ENCODE measurements at places on chromosomes 3 and 15. TPM values are rescaled to one million over a fixed set of nuclear protein-coding genes. Genes with fewer than 3 reads are reported as not detected.

GOLGA8G gene
- not detected for total RNA-seq

ATG3 gene
- 64.7 TPM for total RNA-seq

CLEC3B gene
- total RNA-seq: not detected

MME gene
- total RNA-seq: 2.5 TPM

GNAI2 gene
- 60.5 TPM for total RNA-seq

IL5RA gene
- total RNA-seq: not detected

CHRM5 gene
- not detected for total RNA-seq

MEF2A gene
- total RNA-seq: 9.6 TPM

GOLGA6A gene
- not detected for total RNA-seq

CPEB1 gene
- total RNA-seq: 13.7 TPM

GOLGA6L4 gene
- total RNA-seq: 2.1 TPM

DNA sequence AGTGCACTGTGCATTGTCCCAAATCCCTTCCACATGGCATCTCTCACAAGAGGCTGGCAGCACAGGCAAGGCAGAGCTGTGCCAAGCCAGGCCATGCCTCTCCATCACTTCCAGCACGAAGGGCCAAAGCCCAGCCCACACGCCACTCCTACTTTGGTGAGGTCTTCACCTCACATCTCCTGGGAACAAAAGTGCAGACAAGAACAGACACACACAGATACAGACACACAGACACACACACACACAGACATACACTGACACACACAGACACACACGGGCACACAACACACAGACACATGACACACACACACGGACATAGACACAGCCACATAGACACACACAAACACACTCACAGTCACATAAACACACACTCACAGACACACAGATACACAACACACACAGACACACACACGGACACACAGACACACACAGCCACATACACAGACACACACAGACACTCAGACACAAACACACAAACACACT is 233.3 kb downstream of the UACA start:
- DNase-seq: no peak
- no peak overlapping the region for H3K27ac ChIP-seq
- peaks cover 9% of the 10 kb centered on the region for H3K27me3 ChIP-seq
- no peak overlapping the region for H3K4me3 ChIP-seq
- H3K36me3 ChIP-seq: no peaks in the 10 kb centered on the region

GRCh38 chr3:129184396-129184657 is 631 bp upstream of the CNBP start:
- H3K36me3 ChIP-seq: peaks cover 26% of the 10 kb centered on the region
- no peaks in the 10 kb centered on the region for H3K27me3 ChIP-seq
- no peak for DNase-seq
- H3K4me3 ChIP-seq: peak overlapping the region; percentile 73
- peaks cover 13% of the 10 kb centered on the region for H3K4me1 ChIP-seq

DNA sequence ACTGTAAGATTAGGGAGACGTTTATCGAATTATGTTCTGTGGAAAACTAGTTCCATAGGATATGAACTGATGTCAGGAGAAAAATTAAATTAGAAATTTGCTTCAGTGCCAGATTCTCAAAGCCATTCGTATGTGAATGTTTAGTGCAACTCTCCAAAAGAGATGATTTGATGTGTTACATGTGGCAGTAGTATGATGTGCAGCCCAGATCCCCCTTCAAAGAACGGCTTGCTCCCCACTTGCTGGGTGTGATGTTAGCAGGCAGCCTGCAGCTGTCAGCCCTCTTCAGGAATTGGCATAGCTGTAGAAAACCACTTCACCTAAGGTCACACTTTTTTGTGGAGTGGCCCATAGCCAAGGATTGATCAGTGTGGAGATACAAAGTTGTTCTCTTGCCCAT is 127.0 kb upstream of the CCDC54 start:
- DNase-seq: no peak
- H3K27me3 ChIP-seq: no peaks in the 10 kb centered on the region
- no peak overlapping the region for H3K4me3 ChIP-seq
- no peaks in the 10 kb centered on the region for H3K36me3 ChIP-seq
- H3K4me1 ChIP-seq: no peaks in the 10 kb centered on the region
- no peak overlapping the region for H3K27ac ChIP-seq

DNA sequence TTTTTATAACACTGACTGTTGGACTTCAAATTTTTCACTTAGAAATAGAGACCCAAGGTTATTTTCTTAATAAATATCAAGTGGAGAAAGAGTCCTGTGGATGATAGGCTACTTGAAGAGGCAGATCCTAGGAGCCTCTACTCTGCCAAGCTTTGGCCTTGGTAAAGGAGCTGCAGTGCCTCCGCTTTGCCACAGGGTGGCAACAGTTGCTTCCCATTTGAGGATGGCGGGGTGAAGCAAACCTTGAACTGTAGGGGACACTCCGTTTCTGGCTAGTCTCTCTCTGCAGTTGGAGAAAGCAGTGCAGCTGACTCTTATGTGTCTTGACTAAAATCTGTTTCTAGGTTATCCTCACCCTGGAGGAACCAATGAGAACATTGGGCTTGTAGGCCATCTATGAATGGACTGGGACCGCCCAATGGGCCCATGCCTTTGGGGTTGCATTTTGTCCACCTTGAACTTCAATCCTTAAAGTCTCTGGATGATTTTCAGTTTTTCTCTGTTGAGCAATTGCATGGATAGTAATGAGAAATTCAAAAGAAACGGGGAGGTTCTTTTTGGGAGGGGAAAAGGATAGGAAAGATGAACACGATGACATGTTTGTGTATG is 9.8 kb downstream of the SCG5 start:
- peak; percentile 77 for DNase-seq
- no peaks in the 10 kb centered on the region for H3K27me3 ChIP-seq
- no peaks in the 10 kb centered on the region for H3K36me3 ChIP-seq
- no peak overlapping the region for H3K4me3 ChIP-seq

DNA sequence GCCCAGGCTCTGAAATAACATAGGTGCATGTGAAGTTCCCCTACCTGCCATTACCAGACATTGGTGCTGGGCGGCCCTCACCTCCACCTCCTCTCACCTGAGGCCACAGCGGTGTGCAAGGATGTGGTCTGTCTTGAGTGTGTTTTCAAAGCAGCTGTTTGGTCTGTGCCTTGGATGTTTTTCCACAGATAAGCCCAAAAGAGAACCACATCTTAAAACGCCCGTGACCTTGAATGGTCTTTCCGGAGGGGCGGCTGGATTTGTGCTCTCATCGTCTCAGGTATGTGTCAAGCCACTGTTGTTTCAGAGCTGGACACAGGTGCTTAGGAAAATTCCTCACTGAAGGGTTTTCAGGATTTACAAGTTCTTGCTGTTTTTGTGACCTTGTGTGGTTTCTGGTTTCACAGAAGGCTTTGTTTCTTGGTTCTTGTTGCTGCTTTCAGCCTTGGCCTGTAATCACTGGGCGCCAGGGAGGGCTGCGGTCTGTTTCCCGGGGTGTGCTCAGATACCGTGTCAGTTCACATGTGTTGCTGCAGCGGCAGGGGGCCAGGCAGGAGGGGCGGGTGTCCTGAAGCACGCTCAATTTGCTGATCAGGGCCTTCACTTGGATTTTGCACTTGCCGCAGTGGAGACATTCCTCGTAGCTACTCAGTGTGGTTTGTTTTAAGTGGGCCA is 128.4 kb downstream of the IGF1R start:
- H3K27me3 ChIP-seq: peaks cover 4% of the 10 kb centered on the region
- peaks cover 7% of the 10 kb centered on the region for H3K4me1 ChIP-seq
- H3K36me3 ChIP-seq: no peaks in the 10 kb centered on the region
- H3K27ac ChIP-seq: no peak overlapping the region

GRCh38 chr15:89964232-89964954 is 36.7 kb upstream of the ZNF710 start:
- no peaks in the 10 kb centered on the region for H3K27me3 ChIP-seq
- no peak overlapping the region for H3K27ac ChIP-seq
- no peaks in the 10 kb centered on the region for H3K4me1 ChIP-seq
- no peak overlapping the region for H3K4me3 ChIP-seq

GRCh38 chr15:57236561-57237300 is 139.6 kb upstream of the CGNL1 start:
- no peaks in the 10 kb centered on the region for H3K4me1 ChIP-seq
- H3K4me3 ChIP-seq: no peak overlapping the region
- no peaks in the 10 kb centered on the region for H3K27me3 ChIP-seq
- no peak for DNase-seq
- peaks cover 52% of the 10 kb centered on the region for H3K36me3 ChIP-seq

DNA sequence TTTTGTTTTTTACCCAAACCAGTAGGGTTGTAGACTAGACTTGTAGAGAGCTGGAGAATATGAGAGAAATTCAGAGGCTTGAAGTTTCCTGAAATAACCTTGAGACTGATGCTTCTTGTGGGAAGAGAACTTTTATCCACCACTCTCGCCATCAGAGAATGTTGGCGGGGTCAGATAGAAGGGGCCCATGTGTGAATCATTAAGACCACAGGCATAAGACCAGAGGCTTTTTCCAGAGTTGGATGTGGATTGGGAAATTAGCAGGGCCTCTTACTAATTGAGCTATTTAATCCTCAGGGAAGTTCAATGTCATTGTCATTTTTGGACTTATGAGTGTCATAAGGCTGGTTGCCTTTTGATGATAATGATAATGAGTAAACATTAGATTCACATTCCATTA is 246.9 kb upstream of the THRB start:
- no peak overlapping the region for H3K4me3 ChIP-seq
- DNase-seq: no peak
- no peaks in the 10 kb centered on the region for H3K36me3 ChIP-seq
- H3K27me3 ChIP-seq: no peaks in the 10 kb centered on the region

GRCh38 chr3:58198362-58198761 is 12.4 kb downstream of the DNASE1L3 start:
- no peaks in the 10 kb centered on the region for H3K27me3 ChIP-seq
- no peak overlapping the region for H3K27ac ChIP-seq
- H3K4me1 ChIP-seq: no peaks in the 10 kb centered on the region
- no peak overlapping the region for H3K4me3 ChIP-seq
- DNase-seq: no peak

DNA sequence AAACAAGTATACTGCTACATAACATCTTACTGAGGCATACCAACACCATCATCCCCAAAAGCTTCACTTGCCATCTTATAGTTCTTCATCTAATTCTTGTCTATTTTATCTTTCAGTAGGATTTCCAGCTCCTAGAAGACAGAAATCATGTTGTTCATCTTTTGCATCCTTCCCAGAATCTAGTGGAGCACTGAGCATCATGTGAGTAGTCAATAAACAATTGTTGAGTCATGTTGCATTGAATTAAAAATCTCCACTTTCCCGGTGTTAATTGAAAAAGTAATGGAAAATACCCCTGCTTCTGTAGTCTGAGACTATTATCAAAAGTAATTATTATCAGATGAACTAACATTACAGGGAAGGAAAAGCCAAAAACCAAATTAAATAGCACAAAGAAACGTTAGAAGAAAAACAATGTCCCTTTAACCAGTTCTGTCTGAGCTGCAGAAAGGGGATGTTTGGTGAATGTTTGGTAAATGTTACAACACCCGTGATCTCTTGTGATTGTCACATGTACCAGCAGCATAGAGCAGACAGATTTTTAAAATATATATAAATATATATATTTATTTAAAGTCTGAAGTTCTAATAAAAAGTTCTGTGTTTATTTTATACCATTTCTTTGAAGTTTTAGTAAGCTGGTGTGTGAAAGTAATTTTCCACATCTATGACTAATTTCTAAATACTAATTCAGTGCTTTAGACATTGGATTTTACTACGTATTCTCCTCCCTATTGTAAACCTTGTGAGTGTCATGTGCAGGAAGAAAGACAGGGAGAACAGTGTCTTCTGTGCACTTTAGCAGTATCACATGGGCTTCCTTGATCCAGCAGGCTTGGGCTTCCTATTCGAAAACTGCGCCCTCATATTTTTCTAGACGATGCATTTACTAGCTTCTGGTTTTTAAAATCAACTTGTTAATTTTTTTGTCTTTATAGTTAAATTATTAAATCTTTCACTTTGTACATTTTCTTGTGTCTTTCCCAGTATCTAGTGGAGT is 85.6 kb downstream of the RAP2B start:
- H3K4me3 ChIP-seq: no peak overlapping the region
- H3K27ac ChIP-seq: no peak overlapping the region
- H3K27me3 ChIP-seq: no peaks in the 10 kb centered on the region
- no peaks in the 10 kb centered on the region for H3K36me3 ChIP-seq
- no peaks in the 10 kb centered on the region for H3K4me1 ChIP-seq

DNA sequence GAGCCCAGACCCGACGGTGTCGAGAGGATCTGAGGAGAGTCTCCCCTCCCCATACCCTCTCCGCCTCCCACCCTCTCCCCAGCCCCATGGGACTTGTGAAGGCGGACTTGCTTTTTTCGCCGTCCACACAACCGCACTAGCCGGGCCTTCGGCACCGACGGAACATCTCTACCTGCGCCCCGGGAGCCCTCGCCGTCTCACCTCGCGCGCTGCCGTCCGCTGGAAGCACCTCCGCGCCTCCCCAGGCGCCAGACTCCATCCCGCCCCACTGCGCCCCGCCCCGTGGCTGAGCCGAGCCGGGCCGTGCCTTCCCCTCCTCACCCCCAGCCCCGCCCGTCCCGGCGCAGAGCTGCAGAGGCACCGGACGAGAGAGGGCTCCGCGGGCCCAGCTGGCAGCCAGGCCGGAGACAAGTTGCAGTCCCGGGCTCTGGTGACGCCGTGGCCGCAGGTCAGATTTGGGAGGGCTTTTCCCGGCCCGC is at the start of the genes DUOX1 and DUOXA1:
TSS of gene DUOX1 (plus strand) at position 344 of the 479 bp plus-strand sequence. CDS start 1,973 bp downstream, outside the sequence.
TSS of gene DUOXA1 (minus strand) at position 229 of the 479 bp plus-strand sequence. CDS start 6,865 bp downstream, outside the sequence.
- DNase-seq: no peak
- H3K4me3 ChIP-seq: no peak within 1 kb of the TSS
- H3K36me3 ChIP-seq: no peaks in the 10 kb centered on the region
- H3K27ac ChIP-seq: no peak within 1 kb of the TSS
- H3K27me3 ChIP-seq: peaks cover 28% of the 10 kb centered on the region

GRCh38 chr15:57272771-57273357 is 103.4 kb upstream of the CGNL1 start:
- H3K4me3 ChIP-seq: no peak overlapping the region
- no peaks in the 10 kb centered on the region for H3K4me1 ChIP-seq
- H3K36me3 ChIP-seq: peaks cover 47% of the 10 kb centered on the region

- no peaks in the 10 kb centered on the region for H3K4me1 ChIP-seq
- no peak for DNase-seq
- no peak overlapping the region for H3K4me3 ChIP-seq
- H3K27me3 ChIP-seq: no peaks in the 10 kb centered on the region
- H3K27ac ChIP-seq: no peak overlapping the region
- H3K36me3 ChIP-seq: no peaks in the 10 kb centered on the region
Observed at GRCh38 chr3:173770011-173770410, 372.5 kb downstream of the NLGN1 start.

DNA sequence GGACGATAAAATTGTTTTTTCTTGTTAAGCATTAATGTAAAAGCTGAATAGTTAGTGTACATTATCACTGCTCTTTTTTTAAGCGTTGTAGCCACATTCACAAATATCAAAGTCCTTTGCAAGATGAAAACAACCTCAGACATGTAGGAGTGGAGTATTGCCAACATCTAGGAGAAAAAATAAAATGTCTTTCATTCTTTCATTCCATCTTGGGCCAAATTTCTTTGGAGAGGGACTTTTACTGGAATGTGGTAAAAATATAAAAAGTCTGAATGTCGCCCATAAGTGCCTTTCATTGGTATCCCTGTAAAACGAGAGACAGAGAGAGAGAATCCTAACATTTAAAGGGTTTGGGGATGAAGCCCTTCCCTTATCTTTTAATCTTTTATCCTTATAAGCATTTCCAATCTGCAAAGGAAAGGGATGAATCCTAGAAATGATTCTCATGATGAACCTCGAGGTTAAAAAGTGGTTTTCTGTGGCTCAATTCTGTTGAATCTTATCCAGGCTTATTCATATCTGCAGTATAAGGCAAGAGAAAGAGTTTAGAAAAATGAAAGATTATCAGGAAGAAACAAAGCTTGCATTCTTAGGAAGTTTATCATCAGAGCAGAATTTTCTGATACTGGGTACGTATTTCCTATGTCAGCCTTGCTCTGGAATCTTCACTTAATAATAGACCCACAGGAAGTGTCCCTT is 1031.7 kb downstream of the MCTP2 start:
- no peaks in the 10 kb centered on the region for H3K36me3 ChIP-seq
- H3K27me3 ChIP-seq: peaks cover 2% of the 10 kb centered on the region
- H3K4me3 ChIP-seq: no peak overlapping the region
